AG04449 (cell line): ENCODE measurements at places on chromosomes 12 and 14.

DNA sequence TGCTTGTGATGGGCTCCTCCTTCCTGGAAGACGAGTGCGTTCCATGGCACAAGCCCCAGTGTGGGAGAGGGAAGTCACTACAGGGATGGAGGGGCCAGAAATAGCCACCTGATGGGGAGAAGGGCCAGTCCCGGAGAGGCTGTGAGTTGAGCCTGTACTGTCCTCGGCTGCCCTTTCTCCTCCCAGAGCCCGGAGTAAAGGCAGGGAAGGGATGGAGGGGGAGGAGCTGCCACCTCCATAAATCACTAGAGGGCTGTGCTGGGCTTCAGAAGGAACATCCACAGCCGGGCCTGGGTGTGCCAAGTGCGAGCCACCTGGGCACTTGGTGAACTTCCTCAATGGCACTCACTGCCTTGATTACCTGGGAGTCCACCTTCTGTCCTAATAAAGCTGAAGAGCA, 110.1 kb downstream of the RBM19 start:
- DNase-seq = no peak

- DNase-seq = no peak
Observed at GRCh38 chr12:124296295-124296915, 1.5 kb downstream of the RFLNA start.

- no peak for DNase-seq
Observed at GRCh38 chr14:81676395-81676794, 142.7 kb upstream of the SEL1L start.

DNA sequence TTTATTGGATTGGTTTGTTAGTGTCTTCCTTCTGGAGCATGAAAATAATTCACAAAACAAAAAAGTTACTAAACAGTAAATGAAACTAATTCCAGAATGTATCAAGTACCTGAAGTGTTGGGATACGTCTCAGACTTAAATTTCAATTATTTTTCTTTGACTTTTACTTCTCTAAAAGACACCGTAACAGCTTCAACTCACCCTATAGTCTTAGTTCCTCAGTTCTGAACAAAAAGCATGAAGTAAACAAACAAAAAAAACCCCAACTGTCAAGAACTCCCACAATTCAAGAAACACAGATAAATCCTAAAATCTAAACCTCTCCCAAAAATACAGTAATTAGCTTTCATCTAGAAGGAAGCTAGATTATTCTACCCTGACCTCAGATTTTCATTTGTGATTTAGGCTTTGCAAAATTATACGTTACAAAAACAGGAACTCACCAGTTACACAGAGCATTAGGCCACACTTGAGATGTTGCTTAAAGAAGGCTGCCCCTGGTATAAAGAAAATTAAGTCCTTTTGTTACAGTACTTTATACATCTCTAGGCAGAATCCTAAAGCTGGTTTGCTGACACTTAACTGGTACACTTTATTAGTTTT, 10.2 kb downstream of the HEATR5A start:
- DNase-seq = no peak

- no peak for DNase-seq
Observed at GRCh38 chr14:92014040-92014439, 25.8 kb downstream of the TRIP11 start.

- no peak for DNase-seq
Observed at GRCh38 chr14:77023001-77023996, 5.2 kb downstream of the IRF2BPL start.

DNA sequence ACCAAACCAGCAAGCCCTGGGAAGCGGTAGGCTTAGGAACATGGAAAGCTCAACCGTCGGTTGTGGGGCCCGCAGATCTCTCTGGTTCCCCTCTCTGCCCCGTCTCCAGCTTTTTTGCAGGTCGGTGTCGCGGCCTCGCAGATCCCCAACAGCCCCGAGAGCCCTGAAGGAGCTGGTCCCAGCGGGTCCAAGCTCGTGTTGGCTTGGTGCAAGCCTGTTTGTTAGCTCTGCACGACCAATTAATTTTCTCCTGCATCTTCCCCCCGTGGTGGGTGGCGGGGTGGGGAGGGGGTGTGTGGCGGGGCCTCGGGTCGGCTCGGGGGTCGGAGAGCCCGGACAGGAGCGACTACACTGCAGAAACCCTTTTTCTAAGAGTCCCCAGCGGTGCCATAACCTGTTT, 449 bp upstream of the SLC24A4 start:
- no peak for DNase-seq

DNA sequence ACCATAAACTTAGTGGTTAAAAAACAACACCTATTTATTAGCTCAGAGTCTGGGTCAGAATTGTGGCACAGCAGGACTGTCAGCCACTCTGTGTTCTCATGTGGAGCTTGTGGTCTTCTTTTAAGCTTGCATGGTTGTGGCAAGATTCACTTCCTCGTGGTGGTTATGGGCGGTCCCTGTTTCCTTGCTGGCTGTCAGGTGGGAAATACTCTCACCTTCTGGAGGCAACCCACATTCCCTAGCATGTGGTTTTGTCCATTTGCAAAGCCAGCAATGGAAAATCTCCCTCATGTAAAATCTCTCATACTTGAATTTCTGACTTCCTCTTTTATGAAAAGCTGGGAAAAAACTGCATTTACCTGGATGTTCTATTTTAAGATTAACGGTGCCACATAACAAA, 229.8 kb downstream of the ALX1 start:
- no peak for DNase-seq
